Esophagus squamous epithelium (tissue), 5 donors: ENCODE measurements at places on chromosomes 16 and 17.

GRCh38 chr17:564526-565065 is 150.0 kb downstream of the VPS53 start:
- DNase-seq: no peak

- no peak for DNase-seq
Measured at GRCh38 chr17:64698725-64699124, 36.6 kb upstream of the SMURF2 start.

DNA sequence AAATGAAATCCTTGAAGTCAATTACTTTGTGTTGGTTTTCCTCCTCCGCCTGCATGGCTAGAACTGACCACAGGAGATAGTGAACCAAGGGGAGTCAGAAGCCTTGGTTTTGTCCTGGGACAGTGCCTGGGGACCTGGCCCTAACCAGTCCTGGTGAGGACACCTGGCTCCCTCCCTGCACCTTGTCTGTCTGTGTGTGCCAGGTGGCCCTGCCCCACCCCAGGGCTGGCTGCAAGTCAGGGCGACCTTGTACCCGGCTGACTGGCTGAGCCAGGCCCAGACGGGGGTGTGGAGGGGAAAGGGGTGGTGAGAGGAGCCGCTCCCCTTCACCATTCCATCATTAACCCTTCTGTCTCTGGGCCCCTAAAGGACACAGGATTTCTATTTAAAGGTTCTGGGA is 3.4 kb downstream of the RAPGEFL1 start:
- no peak for DNase-seq

- DNase-seq: no peak
Measured at GRCh38 chr16:5020551-5020950, 13.2 kb downstream of the NAGPA start.

GRCh38 chr17:78238823-78239488 is 7.5 kb downstream of the TMEM235 start:
- DNase-seq: no peak

DNA sequence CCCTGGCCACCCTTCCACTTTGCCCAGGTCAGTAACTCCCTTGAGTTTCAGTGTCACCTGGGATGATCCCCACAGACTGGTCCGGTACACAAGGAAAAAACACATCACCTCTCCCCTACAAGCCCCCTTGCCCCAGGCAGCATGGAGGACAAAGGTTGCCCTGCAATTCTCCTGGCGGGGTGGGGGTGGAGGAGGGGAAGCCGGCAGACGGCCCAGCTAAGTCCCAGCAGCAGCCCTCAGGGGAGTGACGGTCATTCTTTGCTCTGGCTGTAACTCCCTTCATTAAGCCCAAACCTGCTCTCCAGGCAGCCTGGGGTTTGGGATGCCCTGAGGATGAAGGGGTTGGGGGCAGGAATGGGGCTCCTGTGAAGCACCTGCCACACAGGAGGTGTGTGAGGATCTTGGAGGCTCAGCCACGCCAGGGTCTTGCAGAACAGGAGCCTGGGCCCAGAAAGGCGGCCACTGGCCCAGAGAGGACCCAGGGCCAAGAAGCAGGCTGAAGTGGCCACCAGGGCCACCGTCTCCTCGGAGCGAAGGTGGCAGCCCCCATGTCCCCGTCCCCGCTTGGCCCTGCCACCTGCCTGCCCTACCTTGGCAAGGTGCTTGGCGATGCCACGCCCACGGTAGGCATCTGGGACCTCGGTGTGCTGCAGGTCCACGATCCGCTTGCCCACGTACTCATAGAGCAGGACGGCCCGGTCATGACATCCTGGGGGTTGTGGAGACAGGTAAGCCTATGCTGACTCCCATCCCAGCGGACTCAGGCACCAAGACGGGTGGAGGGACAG is 9.5 kb downstream of the NATD1 start:
- no peak for DNase-seq

GRCh38 chr17:13583996-13584700 is 17.6 kb downstream of the HS3ST3A1 start:
- DNase-seq: no peak

- no peak for DNase-seq
Measured at GRCh38 chr17:51629232-51629631, 368.9 kb downstream of the UTP18 start.

DNA sequence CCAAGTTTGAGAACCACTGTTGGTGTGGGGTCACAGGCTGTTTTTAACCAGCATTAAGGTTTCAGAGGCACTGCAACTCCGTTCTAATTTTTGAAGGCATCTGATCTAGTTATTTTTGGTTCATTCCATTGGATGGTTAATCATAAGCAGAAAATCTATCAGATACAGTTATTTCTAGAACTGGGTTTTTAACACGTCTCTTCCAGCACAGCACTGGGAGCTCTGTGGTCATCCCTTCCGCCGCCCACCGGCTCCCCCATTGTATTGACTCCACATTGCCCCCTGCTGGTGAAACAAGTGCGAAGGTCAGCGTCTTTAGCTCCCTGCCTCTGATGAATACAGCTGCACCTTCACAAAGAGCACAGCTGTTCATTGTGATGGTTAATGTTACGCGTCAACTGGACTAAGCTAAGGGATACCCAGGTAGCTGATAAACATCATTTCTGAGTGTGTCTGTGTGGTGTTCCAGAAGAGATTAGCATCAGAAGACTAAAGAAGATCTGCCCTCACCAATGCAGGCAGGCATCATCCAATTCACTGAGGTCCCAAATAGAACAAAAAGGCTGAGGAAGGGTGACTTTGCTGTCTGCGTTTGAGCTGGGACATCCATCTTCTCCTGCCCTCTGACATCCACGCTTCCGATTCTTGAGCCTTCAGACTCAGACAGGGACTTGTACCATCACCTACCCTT is 8.5 kb downstream of the CCL18 start:
- no peak for DNase-seq

GRCh38 chr17:309361-309888 is 43.2 kb downstream of the RPH3AL start:
- DNase-seq: no peak

GRCh38 chr17:63190821-63191370 is 224.9 kb downstream of the TANC2 start:
- no peak for DNase-seq

- no peak for DNase-seq
Measured at GRCh38 chr17:41678907-41679739, 9.6 kb upstream of the EIF1 start.

- no peak for DNase-seq
Measured at GRCh38 chr17:75551266-75551665, 25.8 kb downstream of the LLGL2 start.

GRCh38 chr17:70134777-70135176 is 34.6 kb upstream of the KCNJ2 start:
- no peak for DNase-seq

DNA sequence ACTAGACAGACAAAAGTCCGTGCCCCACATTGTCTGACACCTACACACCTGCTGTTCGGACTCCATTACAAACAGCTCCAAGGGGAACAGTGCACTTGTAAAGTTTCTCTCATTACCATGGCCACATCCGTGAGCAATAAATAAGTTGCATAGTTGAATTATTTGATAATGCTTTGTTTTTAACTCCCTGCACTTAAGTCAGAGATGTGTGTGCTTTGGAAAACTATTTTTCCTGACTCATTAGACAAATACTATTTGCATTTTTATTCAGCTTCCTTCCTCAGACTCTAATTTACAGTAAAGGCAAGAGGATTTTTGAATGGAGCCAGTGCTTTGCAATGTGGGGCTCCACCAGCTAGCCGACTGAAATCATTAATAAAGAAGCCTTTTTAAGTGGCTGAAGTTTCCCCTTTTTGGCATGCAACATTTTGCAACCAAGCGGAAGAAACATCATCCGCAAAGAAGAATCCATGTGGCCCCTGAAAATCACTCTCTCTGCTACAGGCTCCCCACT is 6.5 kb upstream of the CCL2 start:
- DNase-seq: no peak

DNA sequence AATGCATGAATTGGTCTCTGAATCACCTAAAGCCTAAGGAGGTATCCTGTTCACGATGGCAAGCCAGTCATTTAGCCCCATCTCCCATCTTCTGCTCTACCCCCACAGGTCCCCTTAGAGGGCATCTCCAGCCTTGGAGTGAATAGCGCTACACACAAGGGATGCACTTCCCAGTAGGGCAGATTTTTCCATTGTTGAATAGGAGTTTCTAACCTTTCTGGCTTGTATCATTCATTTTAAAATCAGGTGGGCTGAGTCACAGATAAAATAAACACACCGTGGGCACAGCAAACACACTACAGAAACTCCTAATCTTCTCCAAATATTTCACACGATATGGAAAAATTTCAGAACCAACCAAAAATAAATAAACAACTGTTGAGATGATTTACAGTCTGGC is 201.2 kb upstream of the NOG start:
- DNase-seq: no peak

GRCh38 chr16:49866595-49867071 is 10.7 kb upstream of the ZNF423 start:
- no peak for DNase-seq

DNA sequence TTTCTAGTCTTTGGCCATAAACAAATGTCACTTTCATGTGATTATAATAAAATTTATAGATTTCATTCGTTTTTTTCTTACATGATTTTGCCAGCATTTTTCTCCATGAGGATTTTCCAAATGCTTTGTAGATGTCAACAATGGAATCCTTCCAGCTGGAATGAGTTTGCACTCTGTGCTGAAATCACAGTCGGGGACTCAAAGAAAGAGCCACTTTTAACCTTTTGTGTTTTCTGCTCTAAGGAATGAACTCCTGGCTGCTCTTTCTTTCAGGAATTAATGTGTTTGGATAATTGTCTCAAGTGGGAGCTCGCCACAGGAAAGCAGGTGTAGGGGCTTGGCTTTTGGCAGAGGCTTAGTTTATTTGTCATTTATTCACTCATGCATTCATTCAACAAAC is 372.3 kb upstream of the SALL1 start:
- DNase-seq: no peak

DNA sequence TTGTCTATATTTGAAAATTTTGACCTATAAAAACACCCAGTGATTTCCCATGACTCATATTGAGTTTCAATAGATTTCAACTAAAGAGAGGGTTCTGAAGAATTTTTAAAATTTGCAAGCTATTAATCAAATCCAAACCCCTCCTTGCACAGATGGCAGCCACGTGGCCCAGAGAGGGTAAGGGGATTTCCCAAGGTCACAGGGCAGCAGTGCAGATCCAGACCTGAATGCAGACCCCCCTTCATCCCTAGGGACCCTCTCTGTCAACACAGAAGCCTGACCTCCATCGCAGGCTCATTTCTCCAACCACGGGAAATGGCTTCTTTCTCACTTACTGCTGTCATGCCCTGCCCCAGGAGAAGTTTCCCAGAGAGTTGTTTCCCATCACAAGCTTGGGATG is 24.7 kb upstream of the CES5A start:
- DNase-seq: no peak

GRCh38 chr16:63695347-63695746 is 1426.5 kb downstream of the CDH11 start:
- no peak for DNase-seq

- DNase-seq: no peak
Measured at GRCh38 chr17:70093163-70093562, 18.1 kb downstream of the KCNJ16 start.

GRCh38 chr17:55279788-55280187 is 15.0 kb downstream of the HLF start:
- DNase-seq: no peak

- DNase-seq: no peak
Measured at GRCh38 chr17:39231091-39231561, 5.4 kb upstream of the STAC2 start.

DNA sequence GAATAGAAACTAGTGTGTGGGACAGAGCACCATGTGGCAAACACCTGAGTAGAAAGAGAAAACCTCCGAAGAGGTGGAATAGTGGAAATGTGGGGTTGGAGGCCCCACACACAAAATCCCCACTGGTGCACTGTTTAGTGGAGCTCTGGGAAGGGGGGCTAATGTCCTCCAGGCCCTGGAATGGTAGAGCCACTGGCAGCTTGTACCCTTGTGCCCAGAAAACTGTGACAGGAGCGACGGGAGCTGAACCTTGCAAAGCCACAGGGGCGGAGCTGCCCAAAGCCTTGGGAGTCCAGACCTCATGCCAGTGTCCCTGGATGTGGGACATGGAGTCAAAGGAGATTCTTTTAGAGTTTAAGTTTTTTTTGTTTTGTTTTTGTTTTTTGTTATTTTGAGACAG is 50.6 kb downstream of the RNF112 start:
- no peak for DNase-seq

DNA sequence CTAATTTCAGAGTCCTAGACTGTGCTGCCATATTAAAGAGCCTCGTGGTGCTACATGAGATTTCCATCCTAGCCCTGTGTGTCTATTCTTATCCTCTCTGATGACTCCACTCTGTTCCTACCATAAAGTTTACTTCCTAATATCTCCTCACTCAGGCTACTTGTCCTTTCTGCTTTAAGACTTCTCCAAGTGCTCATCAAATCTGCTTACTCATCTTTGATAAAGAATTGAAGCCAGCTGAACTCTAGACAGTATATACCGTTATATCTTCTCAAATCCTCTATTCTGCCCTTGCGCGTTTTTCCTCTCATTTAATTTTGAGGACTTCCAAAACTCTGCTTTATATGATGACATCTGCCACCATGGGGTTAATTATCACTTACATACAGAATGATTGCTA is 539.5 kb downstream of the HAPSTR1 start:
- no peak for DNase-seq
